ENCODE measurements at places on chromosomes 12 and 14.
A peak's percentile ranks its signal among the peaks of the same experiment; 100 is the strongest.

GRCh38 chr14:24145690-24146452, 539 bp downstream of the PSME2 start:
- no peak for DNase-seq

- DNase-seq, result no peak
Observed at GRCh38 chr14:66141733-66142132, 344.4 kb upstream of the CCDC196 start.

DNA sequence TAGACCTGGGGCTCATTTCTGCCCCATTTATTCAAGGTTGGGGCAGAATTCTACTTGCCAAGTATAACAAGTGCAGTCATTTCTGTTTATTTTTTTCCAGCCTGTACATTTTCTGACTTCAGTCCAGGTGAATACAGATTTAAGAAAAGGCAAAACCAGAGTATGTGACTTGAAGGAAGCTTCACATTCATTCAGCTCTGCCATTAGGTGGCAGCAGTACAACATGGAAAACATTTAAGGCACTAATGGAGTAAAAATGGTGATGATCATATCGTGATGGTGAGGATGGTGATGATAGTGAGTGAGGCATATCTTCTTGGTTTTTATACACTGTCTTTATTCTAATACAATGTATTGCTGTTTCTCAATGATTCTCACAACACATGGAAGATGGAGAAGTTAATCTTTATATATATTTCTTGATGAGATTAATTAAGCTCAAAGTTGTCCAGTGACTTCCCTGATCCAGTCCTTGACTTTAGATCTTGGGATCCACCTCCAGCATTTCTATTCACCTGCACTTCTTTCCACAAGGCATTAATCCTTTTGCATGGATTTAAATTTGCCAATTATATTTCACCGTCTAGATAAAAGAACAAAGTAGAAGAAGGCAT, 176.7 kb upstream of the SEL1L start:
- no peak for DNase-seq

DNA sequence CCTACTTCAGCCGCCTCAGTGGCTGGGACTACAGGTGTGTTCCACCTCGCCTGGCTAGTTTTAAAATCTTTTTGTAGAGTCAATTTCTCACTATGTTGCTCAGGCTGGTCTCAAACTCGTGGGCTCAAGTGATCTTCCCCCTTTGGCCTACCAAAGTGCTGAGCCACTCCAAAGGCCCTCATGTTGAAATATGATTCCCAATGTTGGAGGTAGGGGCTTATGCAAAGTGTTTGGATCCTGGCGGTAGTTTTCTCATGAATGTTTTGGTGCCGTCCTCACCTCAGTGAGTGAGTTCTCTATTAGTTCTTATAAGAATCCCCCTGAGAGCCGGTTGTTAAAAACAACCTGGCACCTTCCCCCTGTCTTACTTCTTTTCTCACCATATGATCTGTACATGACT, 784.6 kb downstream of the TMTC2 start:
- no peak for DNase-seq

- no peak for DNase-seq
Observed at GRCh38 chr14:23653051-23653450, 16.9 kb downstream of the DHRS2 start.

- no peak for DNase-seq
Observed at GRCh38 chr14:79077096-79077495, 906.9 kb downstream of the NRXN3 start.

GRCh38 chr12:818733-819132, 66.4 kb downstream of the WNK1 start:
- DNase-seq, result no peak

DNA sequence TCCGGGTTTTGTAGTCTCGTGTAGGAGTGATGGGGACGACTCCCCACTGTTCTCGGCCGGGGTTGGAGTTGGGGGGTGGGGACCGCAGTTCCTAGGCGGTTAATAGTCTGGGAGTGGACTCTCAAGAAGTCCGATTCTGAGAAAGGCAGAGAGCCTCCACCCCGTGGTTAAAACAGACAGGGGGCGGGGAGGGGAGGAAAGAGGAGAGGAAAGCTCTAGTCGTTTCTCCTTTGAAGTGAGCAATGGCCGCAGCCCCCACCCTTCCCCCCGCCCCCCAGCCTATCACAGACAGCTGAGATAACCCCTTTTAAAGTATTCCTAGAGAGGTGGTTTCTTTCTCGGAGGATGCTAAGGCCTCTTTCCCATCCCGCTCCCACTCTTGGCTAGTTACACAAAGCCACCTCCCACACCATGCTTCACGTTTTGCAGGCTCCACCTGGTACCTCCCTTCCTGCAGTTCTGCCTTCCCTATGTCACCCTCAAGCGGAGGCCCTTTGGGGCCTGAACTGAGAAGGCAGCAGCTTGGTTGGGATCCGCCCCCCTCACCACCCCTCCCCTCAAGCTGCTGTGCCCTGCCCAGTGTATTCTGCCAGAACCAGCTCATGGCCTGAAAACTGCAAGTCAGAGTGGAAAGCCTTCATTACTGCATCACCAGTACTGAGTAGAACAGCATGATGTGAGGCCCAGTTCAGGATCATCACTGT, 853 bp downstream of the USP5 start:
- peak; percentile 71 for DNase-seq

GRCh38 chr12:81167694-81168093, 89.8 kb downstream of the ACSS3 start:
- no peak for DNase-seq

DNA sequence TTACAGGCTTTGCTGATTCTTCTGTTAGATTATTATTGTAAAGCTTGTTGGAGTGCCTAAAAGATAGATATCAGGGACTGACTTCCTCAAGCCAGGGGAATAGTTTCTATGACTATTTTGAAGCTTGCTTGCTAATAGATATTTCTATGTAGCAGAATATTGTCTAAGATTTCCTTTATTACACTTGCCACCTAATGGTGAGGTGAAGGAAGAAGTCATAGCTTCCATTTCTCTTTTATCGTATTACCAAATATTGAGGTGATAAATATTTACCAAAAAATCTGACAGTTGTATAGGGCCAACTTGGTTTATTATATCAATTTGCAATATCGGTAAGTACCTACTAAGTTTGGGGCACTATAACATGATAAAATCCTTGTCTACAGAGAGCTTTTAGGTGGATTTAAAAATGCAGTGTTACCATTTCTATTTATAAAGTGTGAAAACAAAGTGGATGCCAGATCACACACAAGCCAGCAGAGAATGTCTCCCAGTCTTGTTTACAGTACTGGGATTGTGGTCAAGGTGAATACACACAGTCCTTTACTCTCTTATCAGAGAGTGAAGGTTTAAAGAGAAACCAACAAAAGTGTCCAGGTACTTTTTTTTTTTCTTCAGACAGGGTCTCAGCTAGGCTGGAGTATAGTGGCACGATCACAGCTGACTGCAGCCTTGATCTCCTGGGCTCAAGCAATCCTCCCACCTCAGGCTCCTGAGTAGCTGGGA, 137.9 kb downstream of the IGF1 start:
- DNase-seq, result no peak

GRCh38 chr14:95885278-95885677, 8.6 kb downstream of the TUNAR start:
- DNase-seq, result no peak

DNA sequence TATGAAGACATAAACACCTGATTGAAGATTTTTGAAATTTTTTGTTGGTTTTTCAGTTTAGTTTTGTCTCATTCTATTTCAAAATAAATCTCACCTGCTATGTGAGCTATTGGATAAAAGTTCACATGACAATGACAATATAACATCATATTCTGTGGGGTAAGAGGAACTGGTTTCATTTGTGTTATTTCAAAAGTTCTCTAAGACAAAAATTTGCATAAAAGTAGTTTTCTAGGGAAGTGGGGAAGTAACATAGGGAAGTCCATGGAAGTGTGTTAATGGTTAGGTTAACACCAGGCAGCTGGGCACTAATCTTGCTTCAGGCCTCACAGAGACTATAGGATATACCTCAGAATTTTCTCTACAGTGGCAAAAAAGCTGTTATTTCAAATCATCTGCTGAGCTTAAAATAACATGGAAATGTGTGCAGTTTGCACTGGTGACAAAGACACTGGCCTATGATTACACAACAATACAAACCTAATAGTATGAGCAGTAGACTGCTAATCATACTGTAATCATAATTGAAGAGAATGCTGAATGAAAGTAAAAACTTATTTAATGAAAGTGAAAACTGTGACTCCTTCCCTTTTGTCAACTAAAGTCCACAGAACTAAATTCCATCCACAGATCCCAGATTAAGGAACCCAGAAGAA, 710.6 kb upstream of the TMEM132C start:
- DNase-seq, result no peak

- DNase-seq, result no peak
Observed at GRCh38 chr12:43733687-43734086, 24.9 kb downstream of the PUS7L start.

- DNase-seq, result no peak
Observed at GRCh38 chr12:95611676-95612309, 60.5 kb upstream of the USP44 start.

DNA sequence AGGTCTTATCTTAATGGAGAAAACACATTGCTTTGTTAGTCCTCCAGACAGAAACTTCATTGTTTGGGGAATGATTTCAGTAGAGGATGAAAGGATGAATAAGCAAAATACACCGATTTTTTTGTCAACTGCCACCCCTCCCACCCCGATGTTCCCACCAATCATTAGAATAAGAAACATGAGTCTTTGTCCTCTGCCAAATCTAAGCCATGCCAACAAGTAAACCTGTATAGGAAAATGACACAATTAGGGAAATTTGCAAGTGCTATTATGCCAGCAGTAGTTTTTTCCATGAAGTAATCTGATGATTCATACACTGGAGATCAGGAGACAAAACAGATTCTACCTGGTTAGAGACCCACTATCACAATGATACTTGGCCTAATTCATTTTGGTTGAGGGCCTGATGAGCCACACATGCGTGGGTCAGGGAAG, 35.9 kb downstream of the FLRT2 start:
- DNase-seq, result no peak
